Mesenteric fat pad (tissue), 1 donor: ENCODE measurements at places on chromosomes 1 and 21. TPM values are rescaled to one million over a fixed set of nuclear protein-coding genes. Genes with fewer than 3 reads are reported as not detected.

GRCh38 chr1:233240829-233241682 is 54.5 kb downstream of the PCNX2 start:
- no peak for DNase-seq

DNA sequence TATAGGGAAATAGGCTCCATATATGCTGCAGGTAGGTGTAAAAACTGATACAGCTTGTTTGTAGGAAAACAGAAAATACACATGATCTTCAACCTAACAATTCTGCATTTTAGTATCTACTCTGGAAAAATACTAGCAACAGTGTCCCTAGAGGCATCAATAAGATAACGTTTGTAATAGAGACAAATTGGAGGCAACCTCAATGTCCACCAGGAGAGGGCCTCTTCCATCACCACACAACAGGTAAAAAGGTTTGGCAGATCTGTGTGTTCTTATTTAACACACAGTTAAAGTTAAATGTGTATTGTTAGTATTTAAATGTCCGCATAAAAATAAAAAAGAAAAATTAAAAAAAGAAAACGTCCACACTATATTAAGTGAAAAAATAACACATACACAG is 5.4 kb downstream of the EIF2D start:
- DNase-seq = no peak

- DNase-seq = no peak
Measured at GRCh38 chr1:42482635-42483153, 19.6 kb downstream of the CCDC30 start.

GRCh38 chr1:207822602-207823451 is 71.0 kb downstream of the CD46 start:
- DNase-seq = no peak

Gene CASZ1
- total RNA-seq = 8.4 TPM

Gene C1orf115
- 28.5 TPM for total RNA-seq
